ENCODE measurements at places on chromosomes 6 and 20. TPM values are rescaled to one million over a fixed set of nuclear protein-coding genes. Genes with fewer than 3 reads are reported as not detected.
A peak's percentile ranks its signal among the peaks of the same experiment; 100 is the strongest.

The ZNF341 gene
- 2.5 TPM for total RNA-seq

DNA sequence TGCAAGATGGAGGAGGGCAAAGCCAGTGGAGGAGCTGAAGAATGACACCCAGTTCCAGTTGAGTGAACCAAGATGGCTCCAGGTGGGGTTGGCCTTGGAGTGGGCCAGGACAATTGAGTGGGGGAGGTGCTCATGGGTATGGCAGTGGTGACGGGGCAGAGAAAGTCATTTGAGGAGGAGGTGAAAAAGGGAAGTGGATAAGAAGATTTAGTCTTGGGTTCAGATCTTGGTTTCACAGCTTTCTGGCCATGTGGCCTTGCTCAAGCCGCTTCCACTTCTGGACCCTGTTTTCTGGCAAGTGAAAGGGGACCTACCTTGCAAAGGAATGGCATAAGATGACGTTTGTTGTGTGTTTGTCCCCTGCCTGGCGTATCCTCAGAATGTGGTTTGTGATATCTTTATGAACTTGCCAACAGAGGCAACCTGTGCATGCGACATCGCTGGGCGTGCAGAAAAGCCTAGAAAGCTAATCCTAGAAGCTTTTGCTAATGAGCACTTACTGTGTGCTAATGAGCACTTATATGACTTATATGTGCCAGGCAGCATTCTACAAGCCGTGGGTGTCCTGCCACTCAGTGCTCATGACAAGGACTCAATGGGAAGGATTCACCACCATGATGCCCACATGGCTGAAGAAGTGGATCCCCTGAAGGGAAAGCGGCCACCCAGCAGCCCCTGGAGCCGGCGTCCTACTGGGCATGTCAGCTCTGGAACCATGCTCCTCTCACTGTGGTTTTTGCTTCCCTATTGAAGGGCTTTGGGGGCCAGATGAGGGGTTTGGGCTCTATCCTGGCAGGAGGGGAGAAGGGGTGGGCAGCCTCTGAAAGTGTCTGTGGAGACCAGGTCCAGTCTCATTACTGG lies 23.6 kb upstream of the STX16 start:
- no peak for DNase-seq

The PEX7 gene
- 16.9 TPM for total RNA-seq

The PRL gene
- total RNA-seq: not detected

DNA sequence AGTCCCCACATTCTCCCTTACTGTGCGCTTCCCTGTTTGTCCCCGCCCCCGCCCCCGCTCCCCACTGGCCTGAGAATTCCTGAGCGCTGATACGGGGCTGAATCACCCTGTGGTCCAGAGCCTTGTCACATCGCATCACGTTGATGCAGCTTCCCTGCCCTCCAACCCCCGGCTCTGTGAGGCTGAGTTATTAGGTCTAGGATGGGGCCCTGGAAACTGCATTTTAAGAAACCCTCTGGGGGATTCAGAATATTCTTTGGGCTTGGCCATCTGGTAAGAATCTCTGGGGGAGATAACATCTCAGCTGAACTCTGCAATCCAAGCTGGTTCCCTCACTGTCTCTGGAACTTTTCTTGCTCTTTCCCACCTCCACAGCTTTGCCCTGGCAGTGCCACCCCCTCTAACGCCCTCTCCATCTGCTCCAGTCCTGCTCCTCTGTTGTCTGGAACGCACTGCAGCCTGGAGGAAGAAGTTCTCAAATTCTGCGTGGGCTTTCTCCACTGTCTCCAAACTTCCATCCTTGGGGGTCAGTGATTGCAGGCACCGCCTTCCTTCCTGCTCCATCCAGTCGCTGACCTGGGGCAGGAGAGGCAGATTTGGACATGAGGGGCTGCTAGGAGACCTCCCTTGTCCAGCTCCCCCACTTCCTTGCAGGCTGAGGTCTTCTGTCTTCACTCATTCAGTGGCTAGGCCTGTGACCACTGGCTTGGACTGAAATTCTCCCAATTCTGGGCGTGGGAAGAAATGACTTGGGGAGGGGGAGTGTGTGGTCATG lies 42.6 kb downstream of the KIAA1755 start:
- DNase-seq: peak; percentile 27

- no peak for DNase-seq
These were observed 34.6 kb upstream of the CALHM6 start for GRCh38 chr6:116426551-116426950.

DNA sequence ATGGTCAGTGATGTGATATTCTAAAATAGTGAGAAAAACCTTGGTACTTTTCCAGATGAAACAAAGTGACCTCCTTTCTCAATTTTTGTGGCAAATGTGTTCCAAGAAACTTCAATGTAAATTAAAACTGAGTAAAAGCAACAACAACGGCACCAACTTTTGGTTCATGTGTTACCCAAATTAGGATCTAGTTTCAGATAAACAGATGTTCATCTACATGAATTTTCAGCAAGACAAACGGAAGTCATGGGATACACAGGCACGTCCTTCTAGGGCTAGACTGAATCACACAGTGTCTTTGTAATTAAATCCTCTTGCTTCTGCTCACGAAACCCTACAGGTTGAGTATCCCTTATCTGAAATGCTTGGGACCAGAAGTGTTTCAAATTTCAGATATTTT lies 915.2 kb downstream of the TFAP2A start:
- no peak for DNase-seq

- DNase-seq: peak; percentile 89
These were observed 58.6 kb downstream of the PPP1R3G start for GRCh38 chr6:5143634-5144311.

The OR11A1 gene
- not detected for total RNA-seq

DNA sequence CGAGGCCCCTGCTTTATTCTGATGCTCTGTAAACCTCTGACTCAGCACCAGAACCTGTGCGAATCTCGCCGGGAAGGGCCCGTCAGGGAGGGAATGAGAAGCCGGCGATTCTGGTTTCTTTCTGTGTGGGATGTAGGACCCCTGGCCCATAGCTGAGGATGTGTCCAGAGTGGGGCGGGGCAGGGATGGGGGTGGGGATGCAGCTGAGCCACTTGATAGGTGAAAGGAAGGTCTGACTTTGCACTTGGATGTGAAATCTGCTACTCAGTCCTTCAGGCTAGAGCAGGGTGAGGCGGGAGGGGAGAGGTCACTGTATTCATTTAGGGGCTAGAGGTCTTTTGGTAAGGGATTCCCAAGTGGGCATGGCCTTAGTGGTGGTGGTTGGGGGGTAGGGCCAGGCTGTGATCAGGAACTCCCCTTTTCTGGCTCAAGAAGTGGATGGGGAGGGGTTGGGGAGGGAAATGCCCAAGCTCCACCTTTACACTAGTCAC lies 2.3 kb downstream of the TOX2 start:
- DNase-seq: no peak

DNA sequence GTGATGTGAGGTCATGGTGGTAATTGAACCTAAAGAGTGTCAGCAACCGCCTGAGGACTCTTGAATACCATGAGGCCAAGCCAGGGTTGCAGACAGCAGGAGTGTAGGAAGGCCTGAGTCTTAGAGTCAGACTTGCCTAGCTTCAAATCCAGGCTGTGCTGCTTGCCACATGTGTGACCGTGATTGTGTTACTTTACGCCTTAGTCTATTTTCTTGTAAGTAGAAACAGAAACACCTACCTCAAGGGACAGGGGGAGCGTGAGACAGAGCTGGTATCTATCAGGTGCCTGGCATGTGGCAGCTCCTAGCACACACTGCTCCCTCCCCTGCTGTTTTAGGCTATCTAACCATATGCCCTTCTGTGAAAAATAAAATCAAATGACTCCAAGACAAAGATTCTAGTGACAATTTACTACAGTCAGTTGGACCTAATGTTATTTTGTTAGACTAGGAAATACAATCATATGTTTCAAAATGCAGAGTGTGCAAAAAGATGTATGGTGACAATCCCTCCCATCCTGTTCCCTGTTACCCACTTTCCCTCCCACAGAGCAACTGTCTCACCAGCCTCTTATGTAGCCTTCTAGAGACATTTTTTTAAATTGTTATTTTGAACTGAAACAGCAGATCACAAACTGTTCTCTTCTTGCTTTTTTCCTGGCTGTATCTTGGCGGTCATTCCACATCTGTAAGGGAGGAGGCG lies 21.7 kb downstream of the TAF8 start:
- no peak for DNase-seq

The TBP gene
- 27.1 TPM for total RNA-seq

DNA sequence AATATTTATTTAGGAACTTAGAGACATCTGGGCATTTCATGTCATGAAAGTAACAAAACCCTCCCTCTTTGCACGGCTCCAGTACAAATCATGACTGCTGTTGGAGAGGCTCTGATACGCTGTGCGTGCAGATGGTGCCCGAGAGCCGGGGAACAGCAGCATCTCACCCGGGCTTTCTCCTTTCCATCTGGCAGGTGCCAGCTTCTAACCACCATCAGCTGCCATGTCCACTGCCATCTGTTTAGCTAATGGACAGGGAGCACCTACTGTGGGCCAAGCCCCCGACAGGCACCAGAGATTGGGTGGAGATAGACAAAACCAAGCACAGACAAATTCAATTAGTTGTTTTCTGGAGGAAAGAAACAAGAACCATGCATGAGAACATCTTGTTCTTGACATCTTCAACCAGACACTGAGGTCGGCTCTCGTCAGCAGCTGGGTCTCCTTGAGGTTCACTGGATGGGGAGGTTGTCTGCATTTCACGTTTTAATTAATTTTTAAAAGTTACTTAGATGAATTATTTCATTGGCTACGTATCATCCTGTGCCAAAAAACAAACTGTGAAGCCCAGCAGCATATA lies 323.7 kb downstream of the THBS2 start:
- no peak for DNase-seq

GRCh38 chr6:154933181-154933827 lies 61.8 kb upstream of the TIAM2 start:
- no peak for DNase-seq

The FOXO3 gene
- 17.1 TPM for total RNA-seq

DNA sequence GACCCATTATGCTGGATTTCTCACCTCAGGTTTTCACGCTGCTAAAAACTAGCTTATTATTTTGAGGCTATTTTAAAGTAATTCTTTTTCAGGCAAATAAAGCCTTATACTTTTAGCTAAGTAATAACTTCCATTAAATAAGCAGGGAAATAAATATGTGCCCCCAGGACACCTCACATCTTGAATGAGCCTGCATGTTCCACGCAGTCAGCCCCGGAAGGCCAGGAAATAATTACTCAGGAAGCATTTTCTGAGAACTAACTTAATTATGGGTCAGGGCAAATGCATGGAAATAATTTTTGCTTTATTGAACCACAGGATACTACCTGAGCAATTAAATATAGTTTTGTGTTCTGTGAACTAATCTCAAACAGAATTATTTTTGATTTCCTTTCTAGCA lies 41.1 kb downstream of the STX7 start:
- no peak for DNase-seq

- DNase-seq: no peak
These were observed 70.2 kb upstream of the SLC22A1 start for GRCh38 chr6:160051390-160051789.

The COL12A1 gene
- 1.3 TPM for total RNA-seq

The GJA1 gene
- 498 TPM for total RNA-seq

DNA sequence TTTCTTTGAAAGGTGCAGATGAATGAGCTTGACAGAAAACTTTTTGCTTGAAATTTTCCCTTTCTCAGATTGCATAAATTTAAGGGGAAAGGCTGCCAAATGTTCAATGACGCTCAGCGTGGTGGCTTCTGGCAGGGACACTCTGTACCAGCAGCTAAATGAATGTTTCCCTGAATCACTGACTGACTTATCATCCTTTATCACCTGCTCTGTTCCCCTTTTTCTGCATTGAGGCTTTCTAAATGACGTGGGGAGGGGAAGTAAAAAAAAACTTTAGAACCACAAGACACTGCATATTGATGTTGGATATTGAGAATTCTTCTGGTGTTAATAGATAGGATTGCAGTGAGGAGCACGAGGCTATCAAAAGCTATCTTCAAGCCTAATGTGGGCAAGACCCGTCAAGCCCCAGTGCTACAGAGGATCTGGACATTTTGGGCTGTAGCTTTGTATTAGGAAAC lies 46.9 kb upstream of the ENPP5 start:
- no peak for DNase-seq

GRCh38 chr6:160042014-160042773 lies 73.3 kb downstream of the IGF2R start:
- no peak for DNase-seq

DNA sequence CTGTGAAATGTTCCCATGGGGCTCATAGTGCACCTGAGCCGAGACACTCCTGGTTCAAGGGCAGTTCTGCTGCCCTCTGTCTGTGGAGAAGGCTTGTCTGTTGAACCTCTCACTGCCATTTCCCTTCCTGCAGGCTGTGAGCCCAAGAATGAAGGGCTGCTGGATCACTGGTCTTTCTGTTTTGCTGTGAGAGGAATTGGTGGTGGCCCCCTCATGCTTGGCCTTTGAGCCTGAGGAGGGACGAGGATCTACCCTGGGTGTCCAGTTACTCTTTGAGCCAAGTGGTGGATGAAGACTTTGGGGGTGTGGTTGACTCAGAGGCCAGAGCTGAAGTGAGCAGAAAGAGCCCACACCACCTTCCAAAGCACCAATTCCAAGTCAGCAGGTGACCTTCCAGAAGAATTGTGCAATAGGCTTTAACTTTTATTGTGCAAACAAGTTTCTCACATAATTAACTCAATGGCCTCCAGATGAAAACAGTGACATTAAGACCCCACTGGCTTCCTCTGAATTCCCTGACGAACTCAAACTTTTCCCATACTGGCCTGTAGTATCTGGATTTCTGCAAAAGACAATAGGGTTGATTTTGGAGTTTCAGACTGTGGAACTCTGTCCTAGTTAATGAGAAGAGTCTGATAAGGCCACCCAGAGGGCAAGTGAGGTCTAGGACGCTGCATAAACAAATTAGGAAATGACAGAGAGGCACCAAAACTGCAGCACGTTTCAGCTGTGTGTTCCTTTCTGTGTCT lies 101.5 kb downstream of the PHACTR3 start:
- no peak for DNase-seq

DNA sequence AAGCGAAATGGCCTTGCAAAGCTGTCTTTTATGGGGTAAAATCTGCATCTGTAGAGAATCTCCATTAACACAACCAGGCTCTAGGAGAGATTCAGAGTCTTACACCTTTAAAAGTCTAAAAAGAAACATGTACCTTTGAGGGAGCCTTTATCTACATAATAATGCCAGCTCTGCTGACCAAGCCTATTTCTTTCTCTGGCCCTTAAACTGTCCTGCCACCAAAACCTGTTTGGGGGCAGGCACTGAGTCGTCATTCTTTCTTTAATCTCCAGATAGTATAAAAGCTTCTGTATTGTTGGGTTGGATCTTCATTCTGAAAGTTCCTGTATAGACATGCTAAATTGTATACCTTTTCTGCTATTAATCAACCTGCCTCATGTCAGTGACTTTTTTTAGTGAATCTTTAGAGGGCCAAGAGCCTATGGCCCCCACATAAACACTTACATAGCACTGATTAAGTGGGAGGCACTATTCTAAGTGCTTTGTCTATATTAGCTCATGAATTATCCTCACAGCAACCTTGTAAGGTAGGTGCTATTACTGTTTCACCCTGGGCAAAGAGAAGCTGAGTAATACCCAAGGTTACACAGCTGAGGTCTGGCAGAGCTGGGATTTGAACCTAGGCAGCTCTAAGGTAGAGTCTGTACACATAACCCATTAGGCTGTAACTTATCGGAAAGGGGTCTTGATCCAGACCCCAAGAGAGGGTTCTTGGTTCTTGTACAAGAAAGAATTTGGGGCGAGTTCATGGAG lies 232.3 kb upstream of the DTNBP1 start:
- no peak for DNase-seq

- DNase-seq: no peak
These were observed 54.3 kb downstream of the NUS1 start for GRCh38 chr6:117729613-117730012.
